ENCODE measurements at places on chromosomes 11 and 22.

DNA sequence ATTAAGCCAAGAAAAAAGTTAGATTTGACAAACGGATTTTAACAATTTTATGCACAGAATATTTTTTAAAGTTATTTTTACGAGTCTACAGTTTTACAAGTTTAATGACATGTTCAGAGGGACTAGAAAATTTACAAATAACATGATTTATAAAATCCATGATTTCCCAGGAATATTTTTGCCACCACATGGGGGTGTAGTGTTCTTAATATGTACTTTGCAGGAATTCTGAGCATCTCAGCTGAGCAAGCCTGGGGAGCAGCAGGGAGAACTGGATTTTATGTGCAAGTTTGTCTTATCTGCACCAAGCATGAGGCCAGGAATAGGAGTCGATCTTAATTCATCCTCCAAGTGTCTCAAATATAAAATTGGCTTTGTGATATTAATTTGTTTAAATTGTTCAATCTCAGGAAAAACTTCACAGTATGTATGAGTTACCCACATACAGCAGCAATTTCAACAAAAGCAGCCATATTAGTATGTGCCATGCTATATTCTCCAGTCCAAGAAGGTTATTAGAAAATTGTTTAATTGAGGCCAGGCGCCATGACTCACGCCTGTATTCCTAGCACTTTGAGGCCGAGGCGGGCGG lies 826.3 kb downstream of the DLG2 start:
- DNase-seq = no peak

DNA sequence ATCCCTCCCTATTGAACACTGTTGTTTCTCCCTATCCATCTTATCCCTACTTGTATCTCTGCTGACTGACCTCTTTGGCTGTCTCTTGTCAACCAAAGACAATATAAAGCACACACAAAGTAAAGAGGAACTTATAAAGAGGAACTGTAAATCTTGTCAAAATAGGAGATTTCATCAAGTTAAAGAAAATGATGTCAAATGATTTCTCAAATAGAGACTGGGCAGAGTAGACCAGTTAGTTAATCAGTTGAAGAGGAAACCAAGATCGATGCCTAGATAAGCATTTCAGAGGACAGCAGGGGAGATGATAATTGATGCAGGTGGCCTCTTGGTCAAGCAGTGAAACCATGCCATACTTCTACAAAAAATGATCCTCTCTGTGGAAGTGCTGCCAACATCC lies 22.7 kb downstream of the KCNQ1OT1 start:
- no peak for DNase-seq

GRCh38 chr11:118746988-118747585 lies 43.9 kb downstream of the DDX6 start:
- DNase-seq = no peak

DNA sequence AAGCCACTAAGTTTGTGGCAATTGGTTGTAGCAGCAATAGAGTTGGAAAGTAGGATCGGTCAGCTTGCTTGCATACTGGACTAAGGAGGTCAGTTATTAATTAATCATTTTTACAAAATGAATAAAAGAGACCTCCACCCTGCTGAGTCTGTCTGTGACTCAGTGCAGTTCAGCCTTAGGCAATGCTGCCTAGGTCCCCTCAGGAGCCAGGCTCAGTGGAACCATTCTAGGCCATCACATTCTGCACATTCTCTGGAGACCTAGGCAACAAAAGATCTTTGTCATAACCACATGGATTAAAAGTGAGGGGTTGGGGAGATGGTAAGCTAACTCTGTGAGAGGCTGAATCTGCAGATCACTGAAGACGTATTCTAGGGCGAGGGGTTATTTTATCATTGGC lies 178.7 kb upstream of the CADM1 start:
- no peak for DNase-seq
